ENCODE measurements at places on chromosomes 3 and 15.

DNA sequence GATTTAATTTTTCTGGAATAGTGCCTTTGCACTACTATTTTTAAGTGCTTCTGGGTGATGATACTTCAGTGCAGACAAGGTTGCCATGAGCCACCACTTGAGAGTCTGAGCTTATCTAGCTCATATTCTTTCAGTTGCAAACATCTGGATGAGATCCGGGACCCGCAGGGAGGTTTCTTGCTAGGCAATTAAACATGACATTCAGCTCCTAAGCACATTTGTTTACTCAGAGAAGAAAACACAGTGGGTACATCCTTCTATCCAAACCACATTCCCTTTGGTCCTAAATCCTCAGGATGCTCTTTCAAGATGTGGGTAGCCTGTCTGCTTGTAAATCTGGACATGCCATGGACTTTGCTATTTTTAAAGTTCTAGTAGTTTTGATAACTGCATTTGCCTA lies 12.0 kb downstream of the PLSCR1 start:
- no peak for DNase-seq

DNA sequence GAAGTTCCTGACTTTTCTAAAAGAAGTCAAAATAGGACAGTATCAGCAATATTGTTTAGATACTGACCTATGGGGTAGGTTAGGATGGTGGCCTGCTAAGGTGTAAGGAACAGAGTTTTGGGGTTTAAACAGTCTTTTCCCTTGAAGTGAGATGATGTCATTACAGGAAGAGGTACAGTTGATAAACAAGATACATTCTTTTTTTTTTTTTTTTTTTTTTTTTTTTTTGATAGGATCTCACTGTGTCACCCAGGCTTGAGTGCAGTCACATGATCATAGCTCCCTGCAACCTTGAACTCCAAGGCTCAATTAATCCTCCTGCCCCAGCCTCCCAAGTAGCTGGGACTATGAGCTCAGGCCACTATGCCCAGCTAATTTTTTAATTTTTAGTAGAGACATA lies 33.3 kb downstream of the SLC25A36 start:
- DNase-seq = no peak

DNA sequence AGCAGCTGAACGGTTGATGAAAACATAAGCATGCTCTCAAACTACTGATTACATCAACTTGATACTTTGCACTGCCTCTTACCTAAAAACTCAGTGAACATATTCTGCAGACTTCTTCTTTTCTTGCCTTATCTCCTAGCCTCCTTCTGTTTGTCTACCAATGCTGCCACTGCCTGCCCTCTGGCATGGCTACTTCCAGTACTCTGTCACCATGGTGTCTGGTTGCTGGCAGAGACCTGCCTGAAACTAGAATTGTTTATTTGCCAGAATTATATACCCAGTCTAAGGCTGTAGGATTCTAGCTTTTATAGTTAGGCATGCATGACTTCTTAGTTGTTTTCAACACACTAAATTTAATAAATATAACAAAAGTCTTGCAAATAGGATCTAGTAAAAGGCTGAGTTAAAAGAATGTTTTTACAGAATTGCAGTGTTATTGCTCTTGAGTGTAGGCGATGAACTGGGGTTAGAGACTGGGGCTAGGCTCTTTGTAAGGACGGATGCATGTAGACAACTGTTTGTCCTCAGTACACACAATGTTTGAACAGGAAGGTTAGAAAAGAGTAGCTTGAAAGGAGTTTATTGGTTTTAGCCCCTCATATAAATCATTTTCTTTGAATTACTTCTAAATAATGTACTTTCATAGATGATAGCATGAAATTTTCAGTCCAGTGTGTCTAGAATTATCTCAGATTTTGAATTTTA lies 116.3 kb downstream of the KCNAB1 start:
- DNase-seq = no peak

DNA sequence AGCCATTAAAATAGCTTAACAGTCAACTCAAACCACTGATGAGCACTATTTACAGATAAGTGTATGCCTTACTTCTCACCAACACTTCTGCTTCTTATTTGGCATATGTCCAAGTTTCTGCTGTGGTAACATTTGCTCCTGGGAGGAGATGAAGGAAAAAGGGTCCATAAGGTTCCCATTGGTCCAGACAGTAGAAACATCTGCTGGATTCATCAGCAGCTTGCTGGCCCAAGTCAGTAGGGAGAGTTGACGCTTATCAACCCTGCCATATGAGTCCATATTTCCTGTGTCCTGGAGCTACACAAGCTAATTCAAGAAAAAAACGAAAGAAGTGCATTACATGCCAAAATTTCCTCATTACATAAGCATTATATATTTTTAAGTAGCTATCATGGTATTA lies 824.5 kb downstream of the CADM2 start:
- DNase-seq = no peak

DNA sequence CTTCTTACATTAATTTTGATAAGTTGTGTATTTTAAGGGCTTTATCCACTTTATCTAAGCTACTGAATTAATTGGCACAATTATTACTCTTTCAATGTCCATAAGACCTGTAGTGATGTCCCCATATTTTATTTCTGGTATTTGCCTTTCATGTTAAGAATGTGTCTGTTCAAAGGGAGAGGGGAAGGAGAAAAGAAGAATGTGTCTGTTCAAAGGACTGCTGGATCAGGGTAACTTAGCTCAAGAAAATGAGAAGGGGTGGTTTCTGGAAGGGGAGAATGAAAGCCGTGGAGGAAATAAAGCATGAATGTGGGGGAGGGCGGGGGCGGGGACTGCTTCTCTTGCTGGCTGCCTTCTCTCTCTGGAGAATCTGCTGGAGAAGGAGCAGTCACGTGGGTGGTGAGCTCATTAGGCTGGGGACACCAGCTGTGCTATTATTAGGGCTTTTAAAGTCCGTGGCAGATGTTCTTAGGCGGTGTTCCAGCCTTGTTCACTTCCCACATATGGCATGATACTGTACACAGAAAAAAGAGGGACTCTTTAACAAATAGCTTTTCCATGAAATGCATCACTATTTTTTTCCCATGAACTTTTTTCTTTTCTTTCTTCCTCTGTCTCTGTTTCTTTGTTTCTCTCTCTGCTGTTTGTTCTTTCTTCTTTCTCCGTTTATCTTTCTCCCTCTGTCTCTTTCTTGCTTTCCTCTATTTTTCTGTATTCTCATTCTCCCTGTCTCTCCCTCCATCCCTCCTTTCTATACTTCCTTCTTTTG lies 63.7 kb upstream of the ULK4 start:
- peak; percentile 99 for DNase-seq

GRCh38 chr15:91534976-91535375 lies 318.5 kb upstream of the SLCO3A1 start:
- no peak for DNase-seq

DNA sequence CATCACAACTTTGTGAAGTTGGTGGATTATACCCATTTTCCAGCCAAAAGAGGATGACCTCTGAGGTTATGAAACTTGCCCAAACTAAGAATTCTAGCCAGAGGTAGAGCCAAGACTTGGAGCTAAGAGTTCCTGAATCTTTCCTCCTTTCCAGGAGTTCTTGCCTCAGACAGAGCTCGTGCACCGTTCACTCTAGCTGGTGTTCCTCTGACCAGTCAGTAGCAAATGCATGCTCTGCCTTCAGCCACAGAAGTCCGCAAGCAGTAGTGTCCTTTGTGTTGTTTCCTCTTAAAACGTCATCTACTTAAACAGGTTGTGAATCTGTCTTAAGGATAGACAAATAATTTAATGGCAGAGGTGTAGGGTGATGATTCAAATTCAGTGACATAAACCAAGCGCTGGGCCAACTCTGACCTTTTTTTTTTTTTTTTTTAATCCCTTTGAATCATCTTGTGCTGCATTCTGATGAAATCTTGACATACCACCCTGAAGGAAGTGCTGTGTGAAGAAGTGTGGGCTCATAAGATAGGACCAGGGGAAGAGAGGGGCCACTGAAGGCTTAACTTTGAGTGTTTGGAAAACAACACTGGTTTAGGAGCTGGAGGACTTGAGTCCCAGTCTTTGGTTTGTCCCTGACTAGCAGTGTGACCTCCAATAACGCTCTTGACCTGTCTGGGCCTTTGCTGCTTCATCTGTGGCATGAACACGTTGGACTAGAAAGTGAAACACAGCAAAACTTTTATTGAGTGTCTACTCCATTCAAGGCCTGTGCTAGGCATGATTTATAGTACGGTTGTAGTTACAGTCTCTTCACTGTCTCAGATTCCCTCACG lies 53.4 kb downstream of the ITPR1 start:
- no peak for DNase-seq

- no peak for DNase-seq
Measured at GRCh38 chr15:51739061-51739712, 1.7 kb upstream of the LYSMD2 start.

GRCh38 chr15:28019594-28020309 lies 79.4 kb downstream of the OCA2 start:
- no peak for DNase-seq
